ENCODE measurements at places on chromosomes 1 and 21. TPM values are rescaled to one million over a fixed set of nuclear protein-coding genes. Genes with fewer than 3 reads are reported as not detected.

The COL9A2 gene
- not detected for total RNA-seq

The HTR6 gene
- not detected for total RNA-seq

The GPR25 gene
- not detected for total RNA-seq

The SMPDL3B gene
- total RNA-seq: not detected

The LCE3D gene
- 0.32 TPM for total RNA-seq

The DIO1 gene
- not detected for total RNA-seq

The CYP4B1 gene
- total RNA-seq: not detected

The HSPG2 gene
- total RNA-seq: 106 TPM

The C1orf56 gene
- total RNA-seq: 4.7 TPM

The AMY2B gene
- 2.7 TPM for total RNA-seq

The AMY1A gene
- total RNA-seq: not detected

The CENPL gene
- 32.9 TPM for total RNA-seq

The BLACAT1 gene
- not detected for total RNA-seq

The TPTE gene
- not detected for total RNA-seq

The DMRTA2 gene
- not detected for total RNA-seq

The LRRC71 gene
- not detected for total RNA-seq

The PSRC1 gene
- 60.4 TPM for total RNA-seq
